PC-3 (cell line): ENCODE measurements at places on chromosomes 11 and 22. TPM values are rescaled to one million over a fixed set of nuclear protein-coding genes. Genes with fewer than 3 reads are reported as not detected.

The OR4D5 gene
- not detected in 2 replicates for total RNA-seq

The THY1 gene
- total RNA-seq, result not detected in 2 replicates

The PGA4 gene
- not detected in 2 replicates for total RNA-seq

The SLC37A2 gene
- 9.0 and 10.2 TPM in 2 replicates for total RNA-seq
